ENCODE measurements at places on chromosomes 6 and 20. TPM values are rescaled to one million over a fixed set of nuclear protein-coding genes. Genes with fewer than 3 reads are reported as not detected.

GRCh38 chr6:51112731-51113130 is 294.1 kb downstream of the TFAP2B start:
- H3K4me3 ChIP-seq, result no peak overlapping the region
- H3K27ac ChIP-seq, result no peak overlapping the region
- no peak for DNase-seq
- no peaks in the 10 kb centered on the region for H3K4me1 ChIP-seq
- H3K27me3 ChIP-seq, result no peaks in the 10 kb centered on the region
- no peaks in the 10 kb centered on the region for H3K36me3 ChIP-seq

ALDH8A1 gene
- 0.62 TPM for total RNA-seq

DNA sequence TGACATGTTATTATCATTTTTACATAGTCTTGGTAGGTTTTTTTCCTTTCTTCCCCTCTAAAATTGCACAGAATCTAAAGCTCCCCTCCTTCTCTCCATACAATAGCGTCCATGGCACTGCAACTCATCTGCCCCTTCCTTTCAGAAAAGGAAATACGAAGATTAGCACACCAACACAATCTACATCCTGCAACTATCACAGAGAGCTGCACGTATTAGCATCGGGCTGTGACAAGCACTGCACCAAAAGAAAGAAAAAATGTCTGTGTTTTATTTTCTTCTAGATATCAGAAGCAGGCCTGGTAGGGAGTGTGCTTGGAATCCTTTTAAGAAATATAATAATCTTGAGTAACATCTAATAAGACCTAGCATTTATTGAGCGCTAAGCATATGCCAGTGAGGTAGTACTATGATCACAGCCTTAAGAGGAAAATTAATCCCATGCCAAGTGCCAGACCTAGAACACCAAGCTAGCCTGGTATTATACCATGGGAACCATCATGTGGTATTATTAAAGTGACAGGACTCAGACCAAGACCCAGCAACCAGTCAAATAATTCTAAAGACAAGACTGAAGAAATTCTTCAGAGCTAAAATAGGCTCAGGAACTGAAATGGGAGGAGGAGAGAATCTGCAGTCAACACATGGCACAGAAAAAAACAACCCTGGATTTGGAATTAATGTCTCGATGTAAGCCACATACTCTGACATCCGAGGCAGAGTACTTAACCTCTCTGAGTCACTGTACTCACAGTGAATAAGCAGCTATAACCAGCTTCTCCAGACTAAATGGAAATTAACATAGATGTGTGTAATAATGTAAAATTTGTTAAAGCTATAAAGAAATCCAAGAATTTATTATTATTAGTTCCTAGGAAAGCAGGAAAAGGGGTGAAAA is 124.3 kb downstream of the IPCEF1 start:
- no peaks in the 10 kb centered on the region for H3K27me3 ChIP-seq
- H3K4me1 ChIP-seq, result no peaks in the 10 kb centered on the region
- DNase-seq, result no peak
- H3K4me3 ChIP-seq, result no peak overlapping the region

GRCh38 chr6:149899486-149899885 is 1.6 kb upstream of the RAET1E start:
- H3K4me3 ChIP-seq, result no peak overlapping the region
- H3K4me1 ChIP-seq, result peaks cover 52% of the 10 kb centered on the region
- peak overlapping the region; percentile 88 for H3K27ac ChIP-seq
- no peak for DNase-seq
- no peaks in the 10 kb centered on the region for H3K36me3 ChIP-seq

OTOR gene
- not detected for total RNA-seq

- H3K27me3 ChIP-seq, result no peaks in the 10 kb centered on the region
- no peak overlapping the region for H3K4me3 ChIP-seq
- peaks cover 6% of the 10 kb centered on the region for H3K4me1 ChIP-seq
Measured at GRCh38 chr20:38123021-38123587, 42.0 kb downstream of the TGM2 start.

HNF4A gene
- not detected for total RNA-seq

DNA sequence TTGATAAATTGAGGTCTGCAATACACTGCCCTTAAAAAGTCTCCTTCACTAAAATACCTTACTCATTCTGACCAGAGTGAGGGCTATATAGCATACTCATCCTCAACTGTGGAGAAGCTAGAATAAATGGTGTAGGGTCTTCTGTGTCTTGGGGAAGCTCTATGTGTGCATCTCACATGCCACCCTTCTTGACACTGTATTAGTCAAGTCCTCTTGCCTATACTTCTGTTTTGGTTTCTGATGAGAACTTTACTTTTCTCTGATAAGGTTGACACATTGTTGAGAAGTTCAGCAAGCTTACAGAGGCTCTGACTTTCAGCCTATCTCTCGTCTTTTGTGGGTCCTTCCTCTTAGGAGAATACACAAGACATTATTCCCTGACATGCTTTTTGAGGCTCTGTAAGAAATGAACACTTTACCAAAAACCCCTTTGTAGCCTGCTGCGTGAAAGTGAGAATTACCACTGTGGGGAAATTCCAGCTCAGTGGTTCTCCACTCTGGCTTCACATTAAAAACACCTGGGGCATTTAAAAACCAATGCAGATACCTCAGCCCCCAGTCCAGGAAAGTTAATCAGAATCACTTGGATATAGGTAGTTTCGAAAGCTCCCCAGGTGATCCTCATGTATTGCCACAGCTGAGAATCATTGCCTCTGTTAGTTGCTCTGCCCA is 372.1 kb upstream of the HS3ST5 start:
- H3K36me3 ChIP-seq, result no peaks in the 10 kb centered on the region
- H3K4me1 ChIP-seq, result no peaks in the 10 kb centered on the region
- H3K4me3 ChIP-seq, result no peak overlapping the region
- H3K27me3 ChIP-seq, result no peaks in the 10 kb centered on the region
- H3K27ac ChIP-seq, result no peak overlapping the region
- DNase-seq, result no peak

DNA sequence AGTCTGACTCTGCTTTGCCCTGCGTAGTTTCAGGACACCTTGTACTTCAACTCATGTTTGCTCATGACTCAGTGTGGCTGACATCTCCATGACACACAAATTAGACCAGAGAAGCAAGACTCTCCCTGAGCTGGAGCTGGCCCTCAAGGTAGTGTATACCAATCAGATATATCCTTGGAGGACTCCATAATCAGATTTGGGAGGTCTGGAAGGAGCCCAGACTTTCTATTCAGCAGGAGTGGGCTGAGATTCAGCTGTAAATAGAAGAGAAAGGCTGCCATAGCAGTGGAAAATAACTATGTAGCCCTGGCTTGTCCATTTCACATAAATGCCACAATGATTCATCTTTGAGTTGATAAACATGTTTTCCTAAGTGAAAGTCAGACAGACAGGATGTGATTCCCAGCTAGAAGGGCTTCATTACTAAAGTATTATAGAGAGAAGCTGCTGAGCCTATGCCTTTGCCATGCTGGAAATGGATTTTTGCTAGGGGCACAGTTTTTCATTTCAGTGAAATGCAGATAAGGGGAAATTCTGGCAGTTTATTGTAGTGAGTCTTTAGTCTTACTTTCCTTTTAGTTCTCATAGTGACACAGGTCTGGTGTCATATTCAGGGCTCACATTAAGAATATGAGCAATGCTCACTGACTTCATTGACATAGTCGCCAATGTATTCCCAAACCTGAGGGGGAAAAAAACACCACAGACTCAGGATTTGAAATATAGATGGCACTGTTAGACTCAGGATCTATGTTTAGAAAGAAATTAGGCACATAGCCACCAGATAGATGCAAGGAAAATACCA is 95.3 kb downstream of the CLVS2 start:
- H3K4me3 ChIP-seq, result no peak overlapping the region
- no peak for DNase-seq
- H3K4me1 ChIP-seq, result no peaks in the 10 kb centered on the region
- H3K27me3 ChIP-seq, result no peaks in the 10 kb centered on the region

DNA sequence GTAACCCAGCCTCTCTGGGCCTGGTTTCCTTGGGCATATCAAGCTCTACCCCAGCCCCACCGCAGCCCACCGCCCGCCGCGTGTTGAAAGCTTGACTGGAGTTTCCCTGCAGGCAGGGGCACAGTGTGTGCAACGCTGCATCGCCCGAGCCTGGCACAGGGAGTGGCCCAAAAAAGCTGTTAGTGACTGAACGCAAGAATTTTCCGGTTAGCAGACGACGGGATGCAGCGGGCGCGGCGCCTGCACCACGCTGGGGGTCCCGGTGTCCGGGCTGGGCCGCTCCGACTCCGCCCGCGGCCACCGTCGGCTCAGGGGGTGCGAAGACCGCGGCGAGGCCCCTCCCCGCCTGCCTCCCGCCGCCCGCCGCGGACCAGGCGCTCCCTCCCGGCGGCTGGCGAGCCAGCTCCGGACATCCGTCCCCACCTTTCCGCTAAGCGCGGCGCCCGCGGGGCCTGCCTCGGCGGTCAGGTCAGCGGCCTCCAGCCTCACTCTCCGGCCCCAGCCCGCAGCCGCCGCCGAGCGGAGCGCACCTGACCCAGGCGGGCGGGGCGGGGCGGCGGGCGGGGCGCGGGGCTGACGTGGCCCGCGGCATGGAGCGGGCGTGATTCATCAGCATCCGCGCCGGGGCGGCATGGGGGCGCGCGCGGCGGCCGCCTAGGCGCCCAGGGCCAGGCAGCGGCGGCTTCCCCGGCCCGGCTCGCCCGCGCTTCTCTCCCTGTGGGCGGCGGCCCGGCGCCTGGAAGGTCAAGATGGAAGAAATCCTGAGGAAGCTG is at the start of gene ARFGEF3:
Gene ARFGEF3, plus strand, starts transcription at position 602 of the 773 bp plus-strand sequence. Its CDS starts 148 bp downstream, at position 750.
- peaks cover 20% of the 10 kb centered on the region for H3K4me1 ChIP-seq
- H3K27ac ChIP-seq, result peak within 1 kb of the TSS; percentile 54
- H3K27me3 ChIP-seq, result peaks cover 4% of the 10 kb centered on the region
- H3K4me3 ChIP-seq, result peak within 1 kb of the TSS; percentile 76
- no peaks in the 10 kb centered on the region for H3K36me3 ChIP-seq
- no peak for DNase-seq

ABHD16B gene
- not detected for total RNA-seq

DNA sequence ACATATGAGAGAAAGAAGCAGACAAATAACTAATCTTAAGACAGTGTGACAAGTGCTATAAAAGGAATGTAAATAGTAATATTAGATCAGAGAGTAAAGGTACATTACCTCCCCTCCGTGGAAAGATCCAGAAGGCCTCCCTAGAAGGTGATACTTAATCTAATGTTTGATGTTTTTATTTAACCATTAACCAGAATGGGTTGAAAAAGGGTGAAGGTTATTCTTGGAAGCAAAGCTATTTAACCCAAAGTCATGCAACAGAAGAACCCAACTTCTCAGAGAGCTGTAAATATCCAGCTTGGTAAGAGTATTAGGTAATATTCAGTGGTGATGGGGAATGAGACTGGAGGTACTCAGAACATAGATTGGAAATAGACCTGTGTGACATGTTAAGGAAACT is 68.0 kb upstream of the HIVEP1 start:
- H3K4me1 ChIP-seq, result no peaks in the 10 kb centered on the region
- no peaks in the 10 kb centered on the region for H3K36me3 ChIP-seq
- H3K27me3 ChIP-seq, result no peaks in the 10 kb centered on the region
- H3K27ac ChIP-seq, result no peak overlapping the region

DNA sequence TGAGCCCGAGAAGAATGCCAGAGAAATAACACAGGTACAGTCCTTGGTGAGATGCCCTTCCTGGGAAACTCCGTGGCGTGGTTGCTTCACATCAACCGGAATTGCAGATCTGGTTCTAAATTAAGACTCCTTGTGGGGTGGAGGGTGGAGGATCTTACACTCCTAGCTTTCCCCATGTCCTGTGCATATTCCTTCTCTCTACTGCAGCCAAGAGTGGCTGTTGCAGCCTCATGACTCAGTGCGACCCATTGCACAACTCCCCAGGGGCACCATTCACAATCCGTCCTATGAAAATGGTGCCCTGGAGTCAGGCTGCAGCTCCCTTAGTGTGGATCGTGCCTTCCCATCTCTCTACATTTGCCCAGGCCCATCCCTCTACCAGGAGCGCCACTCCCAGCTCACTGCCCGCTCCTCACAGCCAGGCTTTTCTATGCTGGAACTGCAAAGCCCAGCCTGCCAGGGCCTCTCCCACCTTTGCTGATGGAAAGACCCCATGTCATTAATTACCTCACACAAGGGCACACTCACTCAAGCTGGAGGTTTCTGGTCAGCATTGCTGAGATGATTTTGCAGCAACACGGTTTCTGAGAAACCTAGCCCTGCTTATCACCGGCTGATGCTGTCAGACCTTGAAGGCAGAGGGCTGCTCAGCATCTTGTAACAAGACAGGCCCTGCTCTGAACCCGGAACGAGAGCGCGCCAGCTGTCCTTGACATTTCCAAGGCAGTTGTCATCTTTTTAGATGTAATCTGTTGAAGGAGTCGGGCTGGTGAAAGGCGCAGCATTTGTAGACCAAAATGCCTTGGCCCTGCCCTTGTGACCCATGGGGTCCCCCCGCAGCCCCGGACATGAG is 39.7 kb downstream of the SIRPA start:
- no peaks in the 10 kb centered on the region for H3K36me3 ChIP-seq
- peak overlapping the region; percentile 28 for H3K27ac ChIP-seq
- no peak overlapping the region for H3K4me3 ChIP-seq
- H3K4me1 ChIP-seq, result peaks cover 7% of the 10 kb centered on the region
- no peak for DNase-seq

GRCh38 chr6:83132121-83132520 is 60.9 kb downstream of the PGM3 start:
- H3K4me1 ChIP-seq, result no peaks in the 10 kb centered on the region
- H3K4me3 ChIP-seq, result no peak overlapping the region
- no peaks in the 10 kb centered on the region for H3K27me3 ChIP-seq
- H3K27ac ChIP-seq, result no peak overlapping the region

FOXA2 gene
- not detected for total RNA-seq

Measured in esophagus squamous epithelium (tissue), 5 donors.